GM12892 (cell line): ENCODE measurements at places on chromosomes 11 and 22.

DNA sequence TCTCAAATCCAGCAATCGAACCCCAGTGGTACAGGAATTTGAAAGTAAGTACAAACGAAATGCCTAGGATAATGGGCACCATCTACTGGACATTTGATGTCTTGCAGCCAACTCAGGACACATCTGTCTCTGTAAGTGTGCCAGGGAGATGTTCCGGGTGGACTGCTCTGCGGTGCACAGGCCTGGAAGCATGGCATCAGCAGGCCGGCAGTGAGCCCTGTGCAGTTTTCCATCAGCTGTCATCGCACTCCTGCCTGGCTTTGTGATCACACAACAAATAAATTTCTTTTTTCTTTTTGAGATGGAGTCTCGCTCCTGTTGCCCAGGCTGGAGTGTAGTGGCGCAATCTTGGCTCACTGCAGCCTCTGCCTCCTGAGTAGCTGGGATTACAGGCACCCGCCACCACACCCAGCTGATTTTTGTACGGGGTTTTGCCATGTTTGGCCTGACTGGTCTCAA, 71.0 kb downstream of the JAM3 start:
- DNase-seq, result no peak

- DNase-seq, result no peak
Observed at GRCh38 chr11:95516786-95517185, 272.8 kb downstream of the FAM76B start.

- no peak for DNase-seq
Observed at GRCh38 chr11:47378836-47379170, 456 bp upstream of the SPI1 start.

- no peak for DNase-seq
Observed at GRCh38 chr11:133955081-133955891, 1.5 kb downstream of the IGSF9B start.

GRCh38 chr11:17760102-17761029, 25.8 kb downstream of the KCNC1 start:
- DNase-seq, result peak; percentile 54

DNA sequence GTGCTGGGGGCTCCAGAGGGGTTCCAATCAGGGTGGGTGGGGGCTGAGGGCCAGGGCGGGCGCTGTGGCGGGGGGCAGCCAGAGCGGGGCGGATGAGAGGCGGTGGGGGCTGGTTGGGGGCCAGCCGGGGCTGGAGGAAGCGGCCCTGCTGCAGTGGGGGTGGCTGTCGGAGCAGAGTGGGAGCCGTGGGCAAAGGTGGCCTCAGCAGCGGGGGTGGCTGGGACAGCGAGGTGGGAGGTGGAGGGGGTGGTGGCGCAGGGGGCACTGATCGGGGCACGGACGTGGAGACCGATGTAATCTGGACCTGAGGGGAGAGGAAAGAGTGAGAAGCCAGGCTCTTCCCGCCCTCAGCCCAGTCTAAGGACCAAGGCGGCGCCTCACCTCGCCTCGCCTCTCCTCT, 5.1 kb downstream of the RCOR2 start:
- no peak for DNase-seq

- no peak for DNase-seq
Observed at GRCh38 chr22:37146051-37146385, 3.7 kb downstream of the IL2RB start.

DNA sequence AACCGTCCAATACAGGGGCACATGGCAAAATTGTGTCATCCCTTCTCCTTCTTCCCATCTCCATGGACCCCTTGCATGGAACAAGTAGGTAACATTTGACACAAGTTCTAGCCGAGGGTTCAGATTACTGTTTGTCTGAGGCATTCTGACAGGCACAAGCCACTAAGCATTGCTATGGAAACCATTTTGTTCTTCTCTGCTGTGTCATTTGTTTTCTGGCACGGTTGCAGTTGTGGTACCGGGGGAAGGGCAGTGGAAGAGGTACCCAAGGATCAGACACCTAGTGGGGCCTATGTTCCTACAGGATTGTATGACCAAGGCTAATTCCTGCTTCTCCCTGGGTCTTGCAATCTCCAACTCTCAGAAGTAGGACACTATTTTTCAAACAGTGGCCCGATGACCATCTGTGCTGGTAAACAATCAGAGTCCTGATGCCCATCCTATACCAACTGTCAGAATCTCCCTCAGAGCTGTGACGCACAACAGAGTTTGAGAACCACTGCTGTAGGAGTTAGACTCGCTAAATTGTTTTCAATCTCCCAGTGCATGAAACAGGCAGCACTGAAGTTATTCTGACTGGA, 69.3 kb downstream of the KCNC1 start:
- DNase-seq, result no peak

DNA sequence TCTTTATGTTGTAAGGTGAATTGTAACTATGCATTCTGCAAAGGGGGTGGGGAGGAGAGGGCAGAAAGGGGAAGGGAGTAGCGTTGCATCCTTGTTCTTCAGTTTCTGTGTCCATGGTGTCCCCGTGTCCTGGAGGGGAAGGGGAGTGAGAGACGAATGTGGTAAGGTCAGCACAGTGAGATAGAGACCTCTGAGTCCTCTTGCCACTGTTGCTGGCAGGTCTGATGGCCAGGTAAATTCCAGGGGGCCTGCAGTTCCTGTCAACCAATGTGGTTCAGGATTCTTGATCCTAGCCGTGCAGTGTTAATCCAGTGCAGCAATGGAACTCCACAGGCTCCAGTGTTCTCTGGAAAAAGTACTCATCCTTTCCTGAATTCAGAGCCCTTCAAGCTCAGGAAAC, 14.6 kb upstream of the ADSL start:
- DNase-seq, result no peak

DNA sequence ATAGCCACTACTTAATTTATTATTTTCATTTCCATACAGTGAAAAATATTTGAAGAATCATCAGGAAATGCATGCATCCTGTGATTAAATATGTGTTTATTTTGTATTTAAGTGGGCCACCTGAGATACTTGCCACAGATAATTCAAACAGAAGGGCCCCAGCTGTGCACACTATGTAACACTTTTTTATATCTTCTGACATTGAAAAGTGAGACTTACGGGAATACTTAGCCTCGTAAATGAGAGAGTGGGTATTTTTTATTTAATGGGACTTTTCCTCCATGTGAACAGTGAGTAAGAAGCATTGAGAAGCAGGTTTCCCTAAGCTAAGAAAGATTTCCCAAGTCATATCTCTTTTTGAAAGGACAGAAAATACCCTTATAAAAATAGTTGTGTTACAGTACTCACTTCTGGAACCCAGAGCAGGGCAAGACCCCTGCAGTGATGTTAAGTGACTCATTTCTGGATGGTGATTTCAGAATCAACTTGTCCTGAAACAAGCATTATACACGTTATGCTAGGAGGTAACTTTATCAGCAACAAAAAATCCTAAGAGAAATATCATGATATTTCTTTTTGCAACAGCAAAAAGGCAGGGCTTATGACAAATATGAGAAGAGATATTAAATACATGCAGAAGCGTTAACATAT, 478.1 kb upstream of the CHORDC1 start:
- DNase-seq, result no peak

- DNase-seq, result no peak
Observed at GRCh38 chr22:48459859-48460823, 1367.5 kb downstream of the BRD1 start.

DNA sequence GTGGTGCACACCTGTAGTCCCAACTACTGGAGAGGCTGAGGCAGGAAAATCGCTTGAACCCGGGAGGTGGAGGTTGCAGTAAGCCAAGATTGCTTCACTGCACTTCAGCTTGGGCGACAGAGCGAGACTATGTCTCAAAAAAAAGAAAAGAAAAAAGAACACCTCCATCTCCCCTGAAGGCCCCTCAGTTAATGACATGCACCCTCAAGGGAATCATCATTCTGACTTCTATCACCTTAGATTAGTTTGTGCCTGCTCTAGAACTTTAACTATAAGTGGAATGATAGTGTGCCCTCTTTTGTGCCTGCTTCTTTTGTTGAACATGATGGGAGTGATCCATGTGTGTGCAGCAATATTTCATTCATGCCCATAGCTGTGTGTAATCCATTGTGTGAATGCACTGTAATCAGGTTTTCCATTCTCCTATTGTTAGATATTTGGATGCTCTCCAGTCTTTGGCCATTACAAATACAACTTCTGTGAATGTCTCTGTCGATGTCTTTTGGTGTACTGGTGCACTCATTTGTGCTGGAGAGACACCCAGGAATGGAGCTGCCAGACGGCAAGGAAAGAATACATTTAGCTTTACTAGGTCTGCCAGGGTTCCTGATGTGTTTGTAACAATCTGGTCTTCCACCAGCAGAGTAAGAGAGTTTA, 883 bp upstream of the VPREB3 start:
- DNase-seq, result no peak

- DNase-seq, result no peak
Observed at GRCh38 chr22:29949872-29950271, 66.9 kb downstream of the MTMR3 start.

DNA sequence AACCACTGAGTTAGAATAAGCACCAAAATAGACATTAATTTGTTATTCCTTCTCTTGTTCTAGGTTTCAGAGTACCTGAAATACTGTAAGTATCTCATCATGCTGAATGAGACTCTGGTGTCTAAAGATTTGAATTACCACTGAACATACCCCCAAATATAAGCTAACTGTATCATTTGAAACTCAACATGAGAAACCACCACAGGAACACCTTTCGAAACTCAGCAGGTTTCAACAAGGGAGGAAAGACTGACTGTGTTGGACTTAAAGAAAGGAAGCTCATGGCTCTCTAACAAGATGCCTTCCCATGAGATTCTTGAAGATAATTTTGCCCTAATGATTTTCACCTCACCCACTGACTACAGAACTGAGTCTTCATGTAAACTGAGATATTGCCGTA, 37.0 kb downstream of the PRCP start:
- no peak for DNase-seq

DNA sequence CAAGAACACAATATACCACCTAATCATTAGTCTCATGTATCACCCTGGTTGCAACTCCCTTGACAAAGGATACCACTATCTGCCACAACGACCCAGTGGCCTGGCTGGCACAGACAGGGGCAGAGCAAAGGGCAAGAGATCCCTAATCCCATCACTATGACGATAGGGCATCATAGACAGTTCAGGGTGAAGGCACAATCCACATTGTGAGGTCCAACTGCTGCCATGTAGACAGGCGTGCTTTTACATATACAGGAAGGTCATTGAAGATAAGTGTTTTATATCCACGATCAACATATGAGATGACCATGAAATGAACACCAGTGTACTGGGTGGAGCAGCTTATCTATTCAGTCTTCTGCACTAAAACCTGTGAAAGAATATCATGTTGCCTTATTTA, 94.6 kb downstream of the IGLL1 start:
- DNase-seq, result no peak

DNA sequence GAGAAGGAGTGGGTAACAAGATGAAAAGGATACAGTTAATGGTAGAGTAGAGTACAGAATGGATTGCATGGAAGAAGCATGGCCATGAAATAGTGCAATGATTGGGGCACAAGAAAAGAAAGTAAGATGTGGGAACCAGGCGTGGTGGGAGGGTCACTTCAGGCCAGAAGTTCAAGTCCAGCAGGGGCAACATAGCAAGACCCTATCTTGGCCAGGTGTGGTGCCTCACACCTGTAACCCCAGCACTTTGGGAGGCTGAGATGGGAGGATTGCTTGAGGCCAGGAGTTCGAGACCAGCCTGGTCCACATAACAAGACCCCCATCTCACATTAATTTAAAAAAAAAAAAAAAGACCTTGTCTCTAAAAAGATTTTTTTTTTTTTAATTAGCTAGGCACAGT, 1.4 kb upstream of the C11orf52 start:
- DNase-seq, result no peak

- no peak for DNase-seq
Observed at GRCh38 chr22:47798229-47798628, 1035.8 kb downstream of the TBC1D22A start.
